ENCODE measurements at places on chromosomes 3 and 15.

DNA sequence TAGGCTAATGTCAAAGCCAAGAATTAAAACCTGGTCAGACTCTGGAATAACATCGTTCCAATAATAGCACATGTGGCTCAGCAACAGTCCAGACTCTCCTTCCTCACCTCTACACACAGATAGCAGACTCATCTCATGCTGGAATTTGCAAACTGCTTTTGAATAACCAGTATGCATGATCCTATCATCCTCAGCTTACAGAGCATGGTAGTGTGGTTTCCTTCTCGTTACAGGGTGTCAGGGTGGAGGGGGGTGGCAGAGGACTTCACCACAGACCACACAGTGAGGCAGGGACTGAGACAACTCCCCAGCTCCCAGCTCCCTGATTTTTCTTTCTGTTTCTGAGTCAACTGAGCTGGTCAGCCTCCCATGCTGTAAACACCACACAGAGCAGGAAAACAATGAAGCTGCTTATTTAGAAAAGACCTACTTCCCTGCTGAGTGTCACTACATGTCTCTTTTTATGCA, 101.6 kb downstream of the RPL22L1 start:
- DNase-seq = no peak

DNA sequence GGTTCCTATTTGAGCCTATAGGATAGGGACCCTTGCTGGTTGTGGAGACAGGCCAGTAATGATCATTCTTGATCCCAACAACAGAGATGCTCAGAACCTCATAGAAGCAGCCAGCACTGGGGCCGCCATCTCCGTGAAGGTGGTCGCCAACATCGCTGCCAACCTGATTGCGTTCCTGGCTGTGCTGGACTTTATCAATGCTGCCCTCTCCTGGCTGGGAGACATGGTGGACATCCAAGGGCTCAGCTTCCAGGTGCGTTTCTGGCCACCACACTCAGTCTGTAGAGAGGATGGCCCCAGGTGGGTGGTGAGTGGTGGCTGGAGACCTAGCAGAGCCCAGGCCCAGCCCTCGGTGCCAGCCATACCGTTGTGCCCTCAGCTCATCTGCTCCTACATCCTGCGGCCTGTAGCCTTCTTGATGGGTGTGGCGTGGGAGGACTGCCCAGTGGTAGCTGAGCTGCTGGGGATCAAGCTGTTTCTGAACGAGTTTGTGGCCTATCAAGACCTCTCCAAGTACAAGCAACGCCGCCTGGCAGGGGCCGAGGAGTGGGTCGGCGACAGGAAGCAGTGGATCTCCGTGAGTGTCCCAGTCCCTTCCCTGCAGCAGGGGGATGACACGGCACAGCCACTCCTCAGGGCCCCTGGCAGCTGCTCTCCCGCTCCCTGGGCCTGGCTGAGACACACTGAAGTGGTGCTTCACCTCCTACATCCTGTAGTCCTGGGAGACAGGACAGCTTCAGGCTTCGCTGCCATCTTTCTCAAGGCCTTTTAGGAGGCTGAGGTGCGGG, 46.5 kb upstream of the PDE8A start:
- DNase-seq = no peak

GRCh38 chr3:23459889-23460546, 256.9 kb downstream of the UBE2E2 start:
- DNase-seq = no peak

GRCh38 chr3:130906374-130906995, 12.6 kb downstream of the ATP2C1 start:
- no peak for DNase-seq

- no peak for DNase-seq
Observed at GRCh38 chr3:126501736-126502135, 15.8 kb downstream of the UROC1 start.

- no peak for DNase-seq
Observed at GRCh38 chr15:68470049-68470742, 38.2 kb upstream of the ITGA11 start.

GRCh38 chr3:180036671-180037455, at the start of gene PEX5L:
Gene PEX5L (minus strand): TSS chr3:180036937. CDS start chr3:180036599, 338 bp downstream.
- DNase-seq = no peak

GRCh38 chr3:71885006-71885405, 100.1 kb upstream of the PROK2 start:
- DNase-seq = no peak

GRCh38 chr15:99706557-99707303, 26.5 kb downstream of the LYSMD4 start:
- no peak for DNase-seq

DNA sequence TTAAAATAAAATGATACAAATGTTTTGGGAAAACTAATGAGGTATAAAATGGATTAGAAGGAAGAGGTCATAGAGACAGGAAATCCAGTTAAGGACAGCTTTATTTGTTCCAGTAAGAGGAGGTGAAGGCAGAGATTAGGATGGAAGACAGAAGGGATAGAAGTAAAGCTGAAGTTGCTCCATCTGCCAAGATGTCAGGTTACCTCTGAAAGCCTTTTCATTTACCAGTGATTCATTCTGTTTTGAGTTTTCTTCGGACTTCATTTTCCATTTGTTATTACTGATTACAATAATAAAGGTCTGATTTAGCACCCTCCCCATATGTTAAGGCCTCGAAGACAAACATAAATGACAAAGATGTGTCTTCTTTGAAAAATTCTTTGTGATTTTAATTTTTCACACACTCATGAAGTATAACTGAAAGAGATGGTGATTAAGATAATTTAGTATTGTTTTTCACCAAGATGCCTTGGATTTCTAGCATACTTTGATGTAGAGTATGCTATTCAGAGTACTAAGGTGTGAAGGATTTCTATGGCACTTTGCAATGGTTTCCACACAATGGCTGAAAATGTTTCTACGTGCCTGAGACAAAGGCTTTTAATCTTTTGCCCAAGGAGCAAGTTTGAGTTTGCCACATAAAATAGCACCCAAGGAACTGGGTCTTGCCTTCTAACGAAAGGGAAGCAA, 75.4 kb upstream of the PLAAT1 start:
- no peak for DNase-seq

GRCh38 chr15:101307897-101308603, 13.0 kb upstream of the SNRPA1 start:
- peak; percentile 4 for DNase-seq

DNA sequence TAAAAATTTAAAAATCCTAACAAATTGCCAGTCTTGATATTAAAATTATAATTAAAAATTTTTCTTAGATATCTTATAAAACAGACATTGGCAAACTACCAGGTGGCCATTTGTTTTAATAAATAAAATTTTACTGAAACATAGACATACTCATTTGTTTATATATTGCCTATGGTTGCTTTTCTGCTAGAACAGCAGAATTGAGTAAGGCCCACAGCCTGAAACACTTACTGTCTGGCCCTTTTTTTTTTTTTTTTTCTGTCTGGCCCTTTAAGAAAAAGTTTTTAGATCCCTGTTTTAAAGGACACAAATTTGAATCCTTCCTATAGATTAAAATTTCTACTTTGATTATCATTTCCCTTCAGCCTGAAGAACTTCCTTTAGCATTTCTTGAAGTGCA, 60.5 kb upstream of the CTDSPL2 start:
- DNase-seq = no peak
